Kidney tubule cell (primary cell): ENCODE measurements at places on chromosomes 1 and 21.

GRCh38 chr1:165891111-165891860 lies 63.9 kb downstream of the UCK2 start:
- peak; percentile 35 for DNase-seq

- no peak for DNase-seq
These were observed 13.0 kb upstream of the CNIH4 start for GRCh38 chr1:224343679-224344078.

GRCh38 chr1:12173631-12174121 lies 6.9 kb downstream of the TNFRSF1B start:
- DNase-seq, result no peak

DNA sequence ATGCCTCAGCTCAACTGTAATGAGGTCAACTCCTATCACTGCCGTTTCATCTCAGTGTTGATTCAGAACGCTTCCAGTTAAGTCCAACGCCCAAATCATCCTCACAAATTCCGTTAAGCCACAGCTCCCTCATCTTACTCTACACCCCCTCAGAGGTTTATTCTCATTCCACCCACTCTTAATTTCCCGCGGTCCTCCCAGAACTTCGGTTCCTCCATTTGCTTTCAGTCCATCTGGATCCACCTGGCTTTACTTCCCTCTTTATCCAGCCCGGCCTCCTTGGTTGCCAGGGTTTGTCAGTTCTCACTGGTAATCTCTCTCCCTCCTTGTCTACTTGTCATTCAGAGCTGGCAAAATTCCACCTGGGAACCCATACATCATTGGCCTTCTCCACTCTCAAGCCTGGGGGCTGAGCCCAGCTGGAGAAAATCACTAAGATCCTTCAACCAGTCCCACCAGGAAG lies 51.3 kb upstream of the RUNX1 start:
- no peak for DNase-seq

- no peak for DNase-seq
These were observed 116.3 kb upstream of the OLIG2 start for GRCh38 chr21:32909393-32909792.

GRCh38 chr1:212630158-212630900 lies 21.8 kb downstream of the ATF3 start:
- peak; percentile 77 for DNase-seq

- peak; percentile 79 for DNase-seq
These were observed 265.9 kb upstream of the C1orf105 start for GRCh38 chr1:172154551-172154950.

DNA sequence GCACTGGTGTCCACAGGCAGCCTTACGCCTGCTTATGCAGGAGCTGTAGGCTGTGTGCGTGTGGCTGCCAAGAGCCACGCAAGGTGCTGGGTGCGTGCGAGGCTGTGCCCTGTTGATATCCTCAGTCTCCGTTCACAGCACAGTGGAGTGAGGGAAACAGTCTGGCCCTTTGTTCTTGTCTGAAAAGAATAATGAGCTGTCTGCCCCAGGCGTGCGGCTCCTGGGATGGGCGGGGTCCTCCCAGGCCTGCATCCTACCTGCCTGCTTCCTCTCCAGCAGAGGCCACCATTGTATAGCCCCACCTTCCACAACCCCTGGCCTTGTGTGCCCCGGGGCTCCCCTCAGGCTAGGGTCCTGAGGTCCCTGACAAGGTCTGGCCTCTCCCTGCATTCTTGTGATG lies 47.0 kb upstream of the KDM4A start:
- no peak for DNase-seq

GRCh38 chr21:43267391-43268085 lies 98.7 kb downstream of the CRYAA start:
- no peak for DNase-seq

- DNase-seq, result no peak
These were observed 4.4 kb upstream of the INPP5B start for GRCh38 chr1:37951041-37951782.

DNA sequence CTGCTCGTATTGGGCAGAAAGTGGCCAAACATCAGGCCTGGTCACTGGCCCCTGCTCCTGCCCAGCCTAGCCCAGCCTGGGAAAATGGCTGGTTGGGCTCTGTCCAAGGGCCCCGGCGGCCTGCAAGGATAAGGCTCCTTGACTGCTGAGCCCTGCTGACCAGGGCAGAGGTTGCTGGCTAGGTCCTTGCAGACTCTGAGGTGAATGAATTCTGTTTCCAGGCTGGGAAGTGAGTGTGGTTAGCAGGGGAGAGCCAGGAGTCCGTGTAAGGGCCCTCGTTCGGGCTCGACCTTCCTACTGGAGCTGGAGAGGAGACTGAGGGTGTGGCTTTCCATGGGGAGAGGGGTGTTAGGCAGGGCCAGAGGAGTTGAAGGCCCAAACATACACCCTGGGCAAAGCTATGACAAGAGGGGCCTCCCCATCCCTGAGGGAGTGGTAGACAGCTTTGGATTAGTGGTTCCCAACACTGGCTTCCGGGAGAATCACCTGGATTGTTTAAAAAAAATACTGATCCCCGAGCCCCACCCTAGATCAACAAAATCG lies 20.6 kb downstream of the CSF1 start:
- DNase-seq, result peak; percentile 82

GRCh38 chr1:207787776-207788175 lies 35.9 kb downstream of the CD46 start:
- peak; percentile 60 for DNase-seq
